ENCODE measurements at places on chromosomes 16 and 17.

GRCh38 chr17:48045316-48046001 lies 2.7 kb upstream of the NFE2L1 start:
- peak overlapping the region; percentile 99 for H3K27ac ChIP-seq
- no peak for DNase-seq
- no peak overlapping the region for H3K4me3 ChIP-seq
- H3K4me1 ChIP-seq, result peaks cover 43% of the 10 kb centered on the region
- no peaks in the 10 kb centered on the region for H3K27me3 ChIP-seq

GRCh38 chr16:11497851-11498289 lies 88.8 kb downstream of the LITAF start:
- H3K4me1 ChIP-seq, result peaks cover 13% of the 10 kb centered on the region
- no peak for DNase-seq
- H3K27me3 ChIP-seq, result no peaks in the 10 kb centered on the region
- no peak overlapping the region for H3K4me3 ChIP-seq
- H3K36me3 ChIP-seq, result no peaks in the 10 kb centered on the region

GRCh38 chr17:58051468-58051867 lies 31.8 kb upstream of the DYNLL2 start:
- H3K36me3 ChIP-seq, result no peaks in the 10 kb centered on the region
- no peak for DNase-seq
- no peak overlapping the region for H3K27ac ChIP-seq
- no peak overlapping the region for H3K4me3 ChIP-seq

DNA sequence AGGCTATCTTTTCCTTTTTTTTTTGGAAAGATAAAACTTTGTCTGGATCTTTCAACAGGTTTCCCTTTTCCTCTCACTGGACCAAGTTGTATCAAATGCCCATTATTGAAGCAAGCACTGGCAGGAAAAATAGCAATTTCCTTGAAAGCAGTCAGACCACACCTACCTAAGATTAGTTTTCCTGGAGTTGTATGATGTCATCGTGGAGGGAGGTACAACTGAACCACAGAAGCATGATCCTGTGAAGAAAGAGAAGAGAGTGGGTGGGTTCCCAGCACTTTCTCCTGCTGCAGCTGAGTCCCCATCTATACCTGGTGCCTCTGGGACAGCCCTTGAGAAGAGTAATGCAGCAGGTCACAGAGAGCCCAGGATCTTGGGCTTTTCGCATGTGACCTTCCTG lies 63.6 kb upstream of the ERCC4 start:
- H3K36me3 ChIP-seq, result no peaks in the 10 kb centered on the region
- no peak overlapping the region for H3K27ac ChIP-seq
- no peaks in the 10 kb centered on the region for H3K27me3 ChIP-seq

GRCh38 chr16:50457979-50458491 lies 89.2 kb upstream of the BRD7 start:
- H3K4me1 ChIP-seq, result no peaks in the 10 kb centered on the region
- H3K27ac ChIP-seq, result no peak overlapping the region
- no peaks in the 10 kb centered on the region for H3K36me3 ChIP-seq
- no peak overlapping the region for H3K4me3 ChIP-seq
- no peak for DNase-seq
- H3K27me3 ChIP-seq, result no peaks in the 10 kb centered on the region
